ENCODE measurements at places on chromosomes 3 and 15. TPM values are rescaled to one million over a fixed set of nuclear protein-coding genes. Genes with fewer than 3 reads are reported as not detected.

- DNase-seq, result peak; percentile 53
- H3K4me1 ChIP-seq, result peaks cover 16% of the 10 kb centered on the region
- no peaks in the 10 kb centered on the region for H3K36me3 ChIP-seq
- no peaks in the 10 kb centered on the region for H3K27me3 ChIP-seq
These were observed 69.7 kb upstream of the DCBLD2 start for GRCh38 chr3:98971169-98971681.

GRCh38 chr3:133505813-133506212, 67.7 kb upstream of the CDV3 start:
- H3K27ac ChIP-seq, result no peak overlapping the region
- no peaks in the 10 kb centered on the region for H3K4me1 ChIP-seq
- no peaks in the 10 kb centered on the region for H3K36me3 ChIP-seq

DNA sequence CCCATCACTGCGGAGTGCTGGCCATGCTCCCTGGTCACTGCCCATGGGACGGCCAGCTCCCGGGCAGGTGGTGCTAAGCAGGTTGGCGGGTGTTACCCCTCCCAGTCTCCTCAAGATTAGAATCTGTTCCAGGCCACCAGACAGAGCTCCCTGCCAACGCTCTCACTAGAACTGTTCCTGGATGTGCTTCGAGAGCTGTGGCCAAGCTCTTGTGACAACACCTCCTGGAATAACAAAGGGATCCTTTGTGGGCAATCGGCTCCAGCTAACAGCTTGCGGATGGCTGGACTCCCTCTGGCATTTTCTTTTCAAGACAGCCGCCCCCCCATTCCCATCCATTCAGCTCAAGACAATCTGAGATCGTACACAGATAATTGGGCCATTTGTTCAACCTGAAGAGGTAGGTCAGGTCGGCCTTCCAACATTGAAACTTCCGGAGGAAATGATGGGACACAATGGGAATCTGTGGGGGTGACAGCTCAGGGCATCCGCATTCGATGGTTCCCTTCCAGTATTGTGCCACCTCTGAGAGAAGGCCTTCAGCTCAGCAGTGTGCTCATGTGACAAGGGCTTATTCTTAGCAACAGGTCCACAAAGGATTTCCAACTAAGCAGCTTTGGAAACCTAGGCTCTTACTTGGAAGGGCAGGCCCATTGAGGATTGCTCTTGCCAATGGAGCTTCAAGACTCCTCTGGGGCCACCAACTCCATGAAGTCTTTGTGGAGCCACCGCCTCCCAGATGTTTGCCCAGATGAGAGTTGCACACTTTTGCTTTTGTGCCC, 11.6 kb upstream of the EPHB3 start:
- peaks cover 17% of the 10 kb centered on the region for H3K27me3 ChIP-seq
- no peak overlapping the region for H3K4me3 ChIP-seq
- H3K36me3 ChIP-seq, result no peaks in the 10 kb centered on the region
- H3K4me1 ChIP-seq, result no peaks in the 10 kb centered on the region

DNA sequence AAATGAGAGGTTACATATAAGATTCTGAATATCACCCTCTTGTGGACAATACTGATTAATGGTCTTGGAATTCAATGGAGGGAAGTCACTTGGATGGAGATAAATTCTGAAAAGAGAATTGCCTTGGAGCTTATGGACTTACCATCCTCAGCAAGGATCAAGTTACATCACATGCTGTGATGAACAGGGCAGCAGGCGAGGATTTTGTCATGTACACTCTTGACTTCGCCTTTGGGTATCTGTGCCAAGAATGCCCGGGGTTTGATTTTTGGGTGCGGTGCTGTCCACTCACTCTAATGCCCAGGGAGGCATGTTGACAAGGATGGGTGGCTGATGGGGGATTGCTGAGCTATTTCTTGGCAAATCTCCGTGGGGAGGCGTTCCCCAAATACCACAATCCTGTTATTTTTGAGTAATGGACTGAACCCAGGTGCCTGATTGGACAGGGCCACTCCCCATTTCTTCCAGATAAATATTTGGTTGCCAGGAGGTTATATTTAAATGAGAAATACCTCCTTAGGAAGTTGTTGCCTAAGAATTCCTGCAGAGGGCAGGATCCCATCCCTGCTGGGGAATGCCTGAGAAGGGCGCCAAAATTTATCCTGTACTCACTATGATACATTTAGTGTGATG, 96.3 kb downstream of the TPRG1 start:
- H3K4me3 ChIP-seq, result no peak overlapping the region
- H3K4me1 ChIP-seq, result no peaks in the 10 kb centered on the region
- H3K36me3 ChIP-seq, result no peaks in the 10 kb centered on the region
- no peaks in the 10 kb centered on the region for H3K27me3 ChIP-seq
- DNase-seq, result peak; percentile 38
- H3K27ac ChIP-seq, result no peak overlapping the region

GRCh38 chr15:92306663-92307062, 87.0 kb upstream of the ST8SIA2 start:
- H3K27me3 ChIP-seq, result no peaks in the 10 kb centered on the region
- no peaks in the 10 kb centered on the region for H3K36me3 ChIP-seq
- H3K27ac ChIP-seq, result no peak overlapping the region
- H3K4me3 ChIP-seq, result no peak overlapping the region

DNA sequence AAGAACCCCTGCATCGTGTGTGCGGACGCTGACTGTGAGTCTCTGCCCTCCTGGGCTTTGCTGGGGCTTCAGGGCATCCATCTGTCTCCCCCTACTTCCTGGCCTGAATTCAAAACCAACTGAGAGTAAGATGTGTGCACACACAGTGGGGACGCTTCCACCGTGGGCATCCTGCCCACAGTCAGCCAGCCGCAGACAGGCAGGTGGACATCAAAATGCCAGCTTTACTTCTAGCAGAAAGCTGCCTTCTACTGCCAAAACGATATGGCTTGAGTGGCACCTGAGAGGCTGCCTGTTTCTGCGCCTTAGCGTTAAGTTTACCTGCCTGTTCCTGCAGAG, 18.5 kb downstream of the ALDH1A3 start:
- H3K27ac ChIP-seq, result no peak overlapping the region
- no peak for DNase-seq
- no peaks in the 10 kb centered on the region for H3K36me3 ChIP-seq
- H3K4me3 ChIP-seq, result no peak overlapping the region
- peaks cover 5% of the 10 kb centered on the region for H3K4me1 ChIP-seq
- H3K27me3 ChIP-seq, result peaks cover 2% of the 10 kb centered on the region

DNA sequence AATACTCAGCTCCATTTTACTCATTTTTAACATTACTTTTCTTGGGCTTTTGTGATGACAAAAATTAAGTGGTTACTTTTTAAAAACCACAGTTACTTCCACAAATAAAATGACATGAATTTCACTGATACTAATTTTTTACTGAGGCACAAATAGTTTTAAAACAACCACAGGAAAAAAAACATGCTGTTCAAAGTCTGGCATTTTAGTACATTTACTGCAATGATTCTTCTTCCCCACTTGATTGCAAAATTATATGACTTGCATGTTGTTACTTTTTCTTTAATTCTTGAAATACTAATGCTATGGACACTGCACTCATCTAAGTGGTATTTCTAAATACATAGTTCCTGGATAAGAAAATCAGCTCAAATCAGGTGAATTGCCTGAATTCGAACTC, 24.8 kb upstream of the SLMAP start:
- no peak overlapping the region for H3K4me3 ChIP-seq
- H3K36me3 ChIP-seq, result no peaks in the 10 kb centered on the region
- H3K4me1 ChIP-seq, result no peaks in the 10 kb centered on the region
- H3K27ac ChIP-seq, result no peak overlapping the region
- DNase-seq, result no peak

DNA sequence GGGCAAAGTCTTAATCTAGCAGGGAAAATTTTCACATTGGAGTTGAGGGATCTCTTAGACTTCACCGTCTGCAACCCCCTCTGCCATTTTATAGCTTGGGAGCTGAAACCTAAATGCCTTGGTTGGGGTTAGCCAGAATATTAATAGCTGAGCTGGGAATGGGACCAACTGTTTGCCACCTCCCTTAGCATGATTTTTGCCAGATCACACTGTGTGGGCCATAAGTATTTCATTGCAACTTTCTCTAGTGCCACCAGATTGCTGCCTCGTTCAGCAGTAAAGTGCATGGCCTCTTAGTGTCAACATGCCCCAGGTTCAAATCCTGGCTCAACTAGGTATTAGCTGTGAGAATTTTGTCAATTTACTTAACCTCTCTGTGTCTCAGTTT, 55.9 kb upstream of the ABHD17C start:
- no peak overlapping the region for H3K4me3 ChIP-seq
- no peaks in the 10 kb centered on the region for H3K4me1 ChIP-seq
- no peak overlapping the region for H3K27ac ChIP-seq

DNA sequence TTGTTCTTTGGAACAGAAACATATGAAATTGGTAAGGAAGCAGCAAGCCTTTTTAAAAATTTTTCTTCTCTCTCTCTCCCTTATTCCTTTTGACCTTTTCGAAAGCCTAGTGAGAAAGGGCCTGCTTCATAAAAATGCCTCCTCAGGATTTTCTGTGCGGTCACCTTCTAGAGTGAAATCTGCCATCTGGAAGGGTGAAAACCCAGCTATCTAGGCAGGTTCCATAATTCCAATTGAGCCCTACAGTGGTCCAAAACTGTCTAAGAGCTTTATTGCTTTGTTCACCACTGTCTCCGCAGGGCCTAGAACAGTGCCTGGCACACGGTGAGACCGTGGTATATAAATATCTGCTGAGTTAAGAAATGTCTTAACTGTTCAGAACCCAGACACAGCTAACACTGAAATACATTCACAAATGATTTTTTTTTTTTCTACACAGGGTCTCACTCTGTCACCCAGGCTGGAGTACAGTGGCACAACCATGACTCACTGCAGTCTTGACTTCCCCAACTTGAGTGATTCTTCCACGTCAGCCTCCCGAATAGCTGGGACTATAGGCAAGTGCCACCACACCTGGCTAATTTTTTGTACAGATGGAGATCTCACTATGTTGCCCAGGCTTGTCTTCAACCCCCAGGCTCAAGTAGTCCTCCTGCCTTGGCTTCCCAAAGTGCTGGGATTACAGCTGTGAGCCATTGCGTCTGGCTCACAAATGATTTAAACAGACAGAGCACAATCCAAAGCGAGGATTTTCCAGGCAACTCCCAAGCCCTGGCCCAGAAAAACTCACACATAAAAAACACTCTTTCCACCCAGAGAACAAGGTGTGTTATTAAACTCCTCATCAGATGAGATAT, 64.4 kb downstream of the FRMD4B start:
- no peak overlapping the region for H3K4me3 ChIP-seq
- no peak overlapping the region for H3K27ac ChIP-seq
- H3K27me3 ChIP-seq, result no peaks in the 10 kb centered on the region
- DNase-seq, result no peak

Gene BCHE
- 29.0 TPM for total RNA-seq

Gene FNDC3B
- total RNA-seq, result 76.8 TPM

Gene PAQR5
- 9.8 TPM for total RNA-seq

Gene SETMAR
- total RNA-seq, result 13.9 TPM

Gene SSUH2
- total RNA-seq, result not detected

Gene IL17RE
- total RNA-seq, result 0.99 TPM
